ENCODE measurements at places on chromosomes 12 and 14.
A peak's percentile ranks its signal among the peaks of the same experiment; 100 is the strongest.

GRCh38 chr14:104051092-104051813, 34.2 kb upstream of the ASPG start:
- no peak for DNase-seq

DNA sequence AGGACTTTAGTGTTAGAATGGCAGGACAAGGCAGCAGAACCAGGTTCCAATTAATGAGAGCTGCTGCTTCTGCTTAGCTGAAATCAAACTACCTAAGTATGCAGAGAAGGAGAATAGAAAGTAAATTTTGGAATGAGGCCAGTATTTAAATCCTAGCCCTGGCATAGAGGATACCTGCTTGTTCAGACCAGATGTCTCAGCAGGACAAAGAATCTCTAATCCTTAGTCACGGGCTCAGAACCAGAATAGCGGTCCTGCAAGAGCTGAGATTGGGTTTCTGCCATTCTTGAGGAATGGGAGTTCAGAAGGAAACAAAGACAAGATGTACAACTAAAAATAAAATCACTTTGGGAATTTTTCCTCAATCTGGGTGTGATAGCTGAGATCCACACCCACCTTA, 550.8 kb upstream of the TMEM132C start:
- DNase-seq: no peak

- DNase-seq: no peak
Observed at GRCh38 chr12:49910331-49911212, 6.9 kb upstream of the FAIM2 start.

DNA sequence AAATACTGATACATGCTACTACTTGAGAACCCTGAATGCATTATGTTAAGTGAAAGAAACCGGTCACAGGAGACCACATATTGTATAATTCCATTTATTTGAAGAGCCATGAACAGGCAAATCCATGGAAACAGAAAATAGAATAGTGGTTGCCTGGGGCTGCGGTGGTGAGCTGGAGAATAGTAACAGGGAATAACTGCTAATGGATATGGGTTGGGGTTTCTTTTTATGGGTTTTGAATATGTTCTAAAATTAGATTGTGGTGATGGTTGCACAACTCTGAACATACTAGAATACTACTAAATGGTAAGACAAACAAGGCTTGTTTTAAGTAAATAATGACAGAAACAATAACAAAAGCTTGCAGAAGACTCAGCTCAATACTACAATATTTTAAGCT, 293.0 kb downstream of the BTG1 start:
- DNase-seq: no peak

DNA sequence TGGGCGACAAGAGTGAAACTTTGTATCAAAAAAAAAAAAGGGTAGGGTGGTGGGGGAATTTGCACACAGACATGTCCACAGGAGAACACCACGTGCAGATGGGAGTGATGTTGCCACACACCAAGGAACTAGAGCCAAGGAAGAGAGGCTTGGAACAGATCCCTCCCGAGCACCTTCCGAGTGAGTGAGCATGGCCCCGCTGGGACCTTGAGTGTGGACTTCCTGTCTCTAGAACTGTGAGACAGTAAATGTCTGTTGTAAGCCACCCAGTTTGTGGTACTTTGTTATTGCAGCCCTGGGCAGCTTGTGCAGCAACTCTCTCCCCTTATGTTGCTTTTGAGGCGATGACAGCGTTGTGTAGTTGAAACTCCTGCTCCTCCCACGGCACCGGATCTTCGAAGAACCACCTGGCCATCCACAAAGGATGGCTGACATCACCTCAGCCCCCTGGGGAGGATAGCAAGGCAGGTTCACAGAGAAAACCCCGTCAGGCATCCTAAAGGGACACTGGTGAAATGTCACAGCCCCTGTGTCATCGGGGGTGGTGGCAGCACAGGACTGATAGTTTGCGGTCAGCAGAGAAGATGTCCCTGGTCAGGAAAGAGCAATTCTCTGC, 54.7 kb upstream of the PLEKHG3 start:
- DNase-seq: peak; percentile 91

DNA sequence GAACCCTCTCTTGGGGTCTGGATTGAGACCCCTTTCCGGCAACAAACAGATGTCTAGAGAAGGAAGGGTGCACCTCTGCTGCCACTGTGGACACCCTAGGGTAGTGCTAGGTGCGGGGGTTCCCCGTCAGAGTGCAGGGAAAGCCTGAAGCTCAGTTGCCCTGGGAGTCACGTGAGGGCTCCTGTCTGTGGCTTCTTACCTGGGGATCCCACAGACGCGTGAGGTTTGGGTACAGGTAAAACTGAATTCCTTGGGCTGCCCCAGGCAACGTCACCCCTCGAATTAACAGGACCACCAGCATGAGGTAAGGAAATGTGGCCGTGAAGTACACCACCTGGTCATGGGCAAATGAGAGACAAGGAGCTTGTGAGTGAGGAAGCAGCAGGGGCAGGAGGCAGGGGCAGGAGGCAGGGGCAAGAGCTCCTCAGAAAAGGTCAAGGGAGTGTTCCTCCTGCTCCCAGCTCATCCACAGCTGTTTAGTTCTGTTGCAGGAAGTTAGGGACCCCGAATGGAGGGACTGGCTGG, 21.0 kb upstream of the SLC6A12 start:
- no peak for DNase-seq

- DNase-seq: no peak
Observed at GRCh38 chr14:23302290-23303225, at the start of gene PPP1R3E. Gene PPP1R3E, minus strand, starts transcription at chr14:23302859. Its CDS starts 283 bp downstream, at chr14:23302576.

DNA sequence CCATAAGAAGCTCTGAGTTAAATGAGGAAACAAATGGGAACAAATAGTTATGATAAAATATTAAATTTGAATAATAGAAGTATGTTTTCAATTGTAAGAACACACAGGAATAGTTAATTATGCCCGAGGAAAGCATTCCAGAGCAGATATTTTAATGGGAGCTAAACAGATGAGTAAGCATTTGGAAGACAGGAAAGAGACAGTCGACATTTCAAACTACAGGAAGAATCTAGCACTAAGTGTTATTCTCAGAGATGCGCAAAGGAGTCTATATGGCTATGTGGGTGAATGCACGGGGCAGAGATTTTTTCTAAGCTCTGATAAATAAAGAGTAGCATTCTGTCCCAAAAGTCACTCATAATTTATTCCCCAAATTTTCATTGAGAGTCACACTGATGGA, 64.5 kb upstream of the SSTR1 start:
- peak; percentile 37 for DNase-seq

DNA sequence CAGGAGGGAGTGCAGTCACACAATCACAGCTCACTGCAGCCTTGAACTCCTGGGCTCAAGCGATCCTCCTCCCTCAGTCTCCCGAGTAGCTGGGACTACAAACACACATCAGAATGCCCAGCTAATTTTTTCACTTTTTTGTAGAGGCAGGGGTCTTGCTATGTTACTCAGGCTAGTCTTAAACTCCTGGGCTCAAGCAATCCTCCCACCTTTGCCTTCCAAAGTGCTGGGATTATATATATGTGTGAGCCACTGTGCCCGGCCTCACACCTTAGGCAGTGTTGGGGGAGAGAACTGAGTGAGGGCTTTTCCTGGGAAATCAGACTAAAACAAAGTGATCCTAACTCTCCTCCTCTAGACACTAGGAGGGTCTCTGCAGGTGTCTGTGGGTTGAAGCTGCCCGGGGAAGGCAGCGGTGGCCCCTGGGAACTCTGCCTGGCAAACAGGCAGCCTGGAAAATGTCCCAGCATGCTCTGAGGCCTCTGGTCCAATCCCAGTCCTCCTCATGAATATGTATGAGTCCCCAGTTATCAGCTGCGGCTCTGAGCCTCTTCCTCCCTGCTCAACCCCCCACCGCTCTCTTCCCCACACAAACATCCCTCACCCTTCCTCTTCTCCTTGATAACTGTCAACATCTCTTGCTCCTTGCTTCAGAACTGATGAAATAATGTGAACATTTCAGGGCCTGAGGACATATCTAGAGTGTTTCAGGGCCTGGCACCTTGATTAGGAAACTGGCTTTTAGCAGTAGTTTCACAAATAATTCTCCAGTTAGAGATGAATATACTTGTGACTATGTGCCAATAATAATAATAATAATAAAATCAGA, 7.9 kb upstream of the NAA25 start:
- no peak for DNase-seq

DNA sequence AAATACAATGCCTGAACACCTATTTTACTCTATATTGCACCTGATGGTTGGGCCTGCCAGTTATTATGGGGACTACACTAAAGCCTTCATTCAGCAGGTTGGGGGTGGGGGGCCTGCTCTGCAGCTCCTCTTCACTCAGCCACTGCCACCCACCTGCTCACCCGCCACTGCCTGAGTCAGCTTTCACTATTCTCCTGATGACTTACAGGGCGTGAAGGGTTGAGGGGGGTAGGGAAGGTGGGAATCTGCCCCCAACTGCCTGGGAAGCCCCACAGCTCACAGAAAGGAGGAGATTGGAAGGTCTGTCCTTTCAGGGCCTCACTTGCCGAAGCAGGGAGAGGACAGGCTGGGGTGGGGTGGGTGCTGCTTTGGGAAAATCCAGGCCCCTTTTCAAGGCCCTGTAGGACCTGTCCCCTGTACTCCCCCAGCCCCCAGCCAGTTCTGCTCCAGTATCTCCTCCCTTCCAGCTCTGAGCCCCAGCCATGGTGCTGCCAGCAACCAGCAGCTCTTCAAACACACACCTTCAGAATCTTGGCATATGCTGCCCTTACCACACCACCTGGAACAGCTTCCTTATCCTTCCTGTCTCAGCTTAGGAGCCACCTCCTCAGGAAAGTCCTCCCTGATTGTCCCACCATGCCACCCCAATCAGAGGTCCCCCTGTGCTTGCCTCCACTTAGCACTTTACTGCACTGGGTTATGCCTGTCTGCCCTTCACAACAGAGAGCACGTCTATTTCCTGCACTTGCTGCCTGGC, 33.1 kb downstream of the IRF2BPL start:
- no peak for DNase-seq

DNA sequence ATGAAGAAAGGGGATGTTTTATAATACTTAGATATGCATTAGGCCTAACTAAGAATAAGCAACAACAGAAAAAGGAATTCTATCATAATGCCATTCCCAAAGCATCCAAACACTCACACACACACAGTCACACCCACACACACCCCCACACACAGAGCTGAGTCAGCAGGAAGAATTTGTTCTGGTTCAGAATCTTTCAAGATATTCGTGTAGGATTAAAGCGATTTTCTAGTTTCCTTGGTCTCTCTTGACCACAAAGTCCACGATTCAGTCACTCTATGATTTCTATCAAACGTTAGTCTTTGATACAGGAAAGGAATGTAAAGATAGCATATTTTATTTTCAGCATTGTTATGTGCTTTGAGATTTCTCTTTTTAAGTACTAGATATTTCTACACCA, 382.6 kb upstream of the DCN start:
- no peak for DNase-seq

GRCh38 chr12:83016991-83017390, 330.3 kb downstream of the TMTC2 start:
- DNase-seq: no peak

- no peak for DNase-seq
Observed at GRCh38 chr14:95235767-95236166, 78.4 kb upstream of the DICER1 start.

GRCh38 chr12:68450947-68451260, 118.7 kb upstream of the MDM1 start:
- DNase-seq: no peak

DNA sequence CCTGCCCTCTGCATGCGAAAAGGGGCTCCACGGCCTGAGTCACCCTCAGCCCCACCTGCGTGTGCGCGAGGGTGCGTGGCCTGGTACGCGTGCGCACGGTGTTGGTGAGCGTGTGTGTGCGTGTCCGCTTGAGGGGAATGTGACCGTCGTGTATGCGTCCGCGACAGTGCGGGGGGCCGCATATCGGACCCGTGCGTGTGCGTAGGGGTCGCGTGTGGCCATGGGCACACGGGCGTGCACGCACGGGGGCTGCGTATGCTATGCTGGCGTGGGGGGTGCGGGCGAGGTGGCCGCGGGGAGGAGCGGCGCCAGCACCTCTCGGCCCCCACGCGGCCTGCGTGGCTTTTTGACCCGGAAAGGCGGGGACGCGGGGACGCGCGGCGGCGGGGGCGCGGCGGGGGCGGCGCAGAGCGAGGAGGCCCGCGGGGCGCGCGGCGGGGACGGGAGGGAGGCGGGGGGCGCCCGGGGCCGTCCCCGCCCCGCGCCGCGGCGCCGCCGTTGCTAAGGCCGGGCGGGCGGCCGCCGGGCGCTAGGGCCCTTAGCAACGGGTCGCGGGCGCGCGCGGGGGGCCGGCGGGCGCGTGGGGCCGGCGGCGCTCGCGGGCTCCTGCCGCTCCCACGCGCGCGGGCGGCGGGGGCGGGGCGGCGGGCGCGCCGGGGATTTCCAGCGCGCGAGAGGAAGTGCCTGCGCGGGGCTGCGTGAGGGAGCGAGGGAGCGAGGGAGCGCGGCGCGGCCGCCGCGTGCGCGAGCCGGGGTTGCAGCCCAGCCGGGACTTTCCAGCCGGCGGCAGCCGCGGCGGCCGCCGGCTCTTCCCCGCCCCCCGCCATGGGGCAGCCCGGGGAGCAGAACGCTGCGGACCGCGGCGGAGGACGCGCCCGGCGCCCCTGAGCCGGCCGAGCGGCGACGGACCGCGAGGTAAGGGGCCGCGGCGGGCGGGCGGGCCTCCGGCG, at the start of gene TRAF3:
TSS of gene TRAF3 (plus strand) at position 689 of the 950 bp plus-strand sequence. CDS start 92,753 bp downstream, outside the sequence.
- DNase-seq: no peak

- no peak for DNase-seq
Observed at GRCh38 chr14:53851394-53852090, 105.1 kb downstream of the BMP4 start.

DNA sequence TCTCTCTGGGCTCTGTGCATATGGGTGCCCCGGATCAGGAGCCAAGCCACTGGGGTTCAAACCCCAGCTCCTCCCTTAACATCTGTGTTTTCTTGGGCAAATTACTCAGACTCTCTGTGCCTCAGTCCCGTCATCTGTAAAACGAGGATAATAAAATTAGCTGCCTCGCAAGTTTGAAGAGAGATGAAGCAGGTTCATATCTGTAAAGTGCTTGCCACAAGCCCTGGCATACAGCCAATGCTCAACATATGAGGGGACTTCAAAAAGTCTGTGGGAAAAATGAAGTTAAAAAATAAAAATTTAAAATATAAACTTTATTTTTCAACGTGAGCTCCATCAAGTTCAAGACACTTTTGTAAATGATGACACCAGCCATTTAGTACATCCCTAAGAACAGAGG, 276.7 kb downstream of the FOXN3 start:
- DNase-seq: no peak

DNA sequence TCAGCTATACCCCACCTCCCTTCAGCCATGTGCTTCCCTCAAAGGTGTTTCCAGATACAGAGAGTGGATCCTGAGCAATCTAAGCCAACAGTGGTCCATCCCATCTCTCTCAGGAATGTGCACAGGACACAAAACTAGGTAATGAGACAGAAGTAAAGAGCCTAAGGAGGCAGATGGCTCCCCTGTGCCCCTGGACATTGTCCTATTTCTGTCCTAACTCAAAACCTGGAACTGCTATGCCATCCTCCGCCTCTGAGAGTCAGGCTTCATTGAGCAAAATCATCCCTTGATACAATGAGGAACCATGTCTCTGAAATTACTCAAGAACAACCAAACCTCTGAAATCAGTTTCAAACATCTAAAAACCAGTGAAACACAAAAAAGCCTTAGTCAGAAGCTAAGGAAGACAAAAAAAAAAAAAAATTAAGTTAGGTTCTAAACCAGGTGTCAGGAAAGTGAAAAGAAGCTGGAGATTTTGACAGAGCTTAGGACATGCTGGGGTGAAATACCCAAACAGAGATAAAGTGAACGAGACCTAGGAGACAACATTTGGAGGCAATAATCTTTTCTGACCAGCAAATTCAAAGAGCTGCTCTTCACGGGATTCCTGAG, 200.3 kb upstream of the PLEKHG7 start:
- DNase-seq: no peak

- DNase-seq: peak; percentile 34
Observed at GRCh38 chr14:61262082-61262481, 19.1 kb downstream of the TMEM30B start.
